Mammary microvascular endothelial cell (primary cell): ENCODE measurements at places on chromosomes 11 and 22. TPM values are rescaled to one million over a fixed set of nuclear protein-coding genes. Genes with fewer than 3 reads are reported as not detected.

FOLR2 gene
- not detected in 2 replicates for total RNA-seq

MYEOV gene
- total RNA-seq = 10.7 and 14.1 TPM in 2 replicates

NCAM1 gene
- total RNA-seq = 2.1 and 3.5 TPM in 2 replicates

GGT5 gene
- total RNA-seq = 7.4 and 8.3 TPM in 2 replicates

RHOD gene
- 16.4 and 26.0 TPM in 2 replicates for total RNA-seq

CCDC116 gene
- 0.07 and 0.20 TPM in 2 replicates for total RNA-seq

PKNOX2 gene
- total RNA-seq = not detected in 2 replicates

KLHDC7B gene
- total RNA-seq = not detected in 2 replicates
